Activated T-helper 1 cell treated with anti-CD3 and anti-CD28 coated beads, Interleukin-2, amount 50 U/mL, for 16 hours (primary cell): ENCODE measurements at places on chromosomes 5 and 9.

DNA sequence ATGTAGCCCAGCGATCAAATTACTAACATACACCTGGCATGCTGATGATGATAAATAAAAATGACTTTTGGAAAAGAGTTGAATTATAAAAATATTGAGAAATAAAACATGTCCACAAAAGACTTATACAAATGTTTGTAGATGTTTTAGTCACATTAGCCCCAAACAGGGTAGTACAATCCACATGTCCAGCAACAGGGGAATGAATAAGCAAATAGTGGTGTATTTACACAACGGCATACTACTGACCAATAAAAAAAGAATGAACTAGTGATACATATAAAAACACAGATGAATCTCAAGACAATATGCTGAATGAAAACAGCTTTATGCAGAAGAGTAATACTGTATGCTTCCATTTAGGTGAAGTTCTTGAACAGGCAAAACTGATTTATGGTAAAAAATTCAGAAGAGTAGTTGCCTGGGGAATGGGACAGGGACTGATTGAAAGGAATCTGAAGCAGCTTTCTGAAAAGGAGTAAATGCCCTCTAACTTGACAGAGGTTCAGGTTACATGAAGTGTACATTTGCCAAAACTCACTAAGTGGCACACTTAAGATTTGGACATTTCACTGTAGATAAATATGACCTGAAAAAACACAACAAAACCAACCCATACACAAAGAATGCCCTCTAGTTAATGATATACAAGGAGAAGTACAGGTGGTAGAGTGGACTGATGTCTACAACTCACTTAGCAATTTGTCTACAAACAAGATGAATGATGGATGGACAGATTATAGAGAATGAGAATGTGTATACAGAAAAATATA lies 35.4 kb downstream of the ACTL7A start:
- DNase-seq = no peak

DNA sequence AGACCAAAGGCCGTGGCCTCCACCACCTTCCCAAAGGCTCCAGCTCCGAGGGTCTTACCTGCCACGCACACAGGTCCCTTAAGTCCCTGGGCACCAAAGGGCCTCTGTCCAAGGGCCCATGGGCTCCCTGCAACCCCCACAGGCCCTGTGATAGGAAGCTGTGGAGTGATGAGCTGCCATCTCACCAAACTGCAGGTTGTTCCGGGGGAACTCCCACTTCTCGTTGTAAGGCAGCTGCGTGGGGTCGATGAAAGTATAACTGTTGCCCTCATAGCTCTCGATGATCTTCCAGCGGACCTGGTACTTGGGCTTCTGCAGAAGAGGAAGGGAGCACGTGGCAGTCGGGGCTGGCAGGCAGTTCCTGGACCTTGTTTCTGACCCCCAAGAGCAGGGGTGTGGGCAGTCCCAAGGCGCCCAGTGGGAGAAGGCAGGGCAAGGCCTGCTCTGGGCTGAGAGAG lies 24.8 kb downstream of the CSF1R start:
- DNase-seq = no peak

- DNase-seq = no peak
Measured at GRCh38 chr9:1747417-1747967, 267.7 kb upstream of the SMARCA2 start.

DNA sequence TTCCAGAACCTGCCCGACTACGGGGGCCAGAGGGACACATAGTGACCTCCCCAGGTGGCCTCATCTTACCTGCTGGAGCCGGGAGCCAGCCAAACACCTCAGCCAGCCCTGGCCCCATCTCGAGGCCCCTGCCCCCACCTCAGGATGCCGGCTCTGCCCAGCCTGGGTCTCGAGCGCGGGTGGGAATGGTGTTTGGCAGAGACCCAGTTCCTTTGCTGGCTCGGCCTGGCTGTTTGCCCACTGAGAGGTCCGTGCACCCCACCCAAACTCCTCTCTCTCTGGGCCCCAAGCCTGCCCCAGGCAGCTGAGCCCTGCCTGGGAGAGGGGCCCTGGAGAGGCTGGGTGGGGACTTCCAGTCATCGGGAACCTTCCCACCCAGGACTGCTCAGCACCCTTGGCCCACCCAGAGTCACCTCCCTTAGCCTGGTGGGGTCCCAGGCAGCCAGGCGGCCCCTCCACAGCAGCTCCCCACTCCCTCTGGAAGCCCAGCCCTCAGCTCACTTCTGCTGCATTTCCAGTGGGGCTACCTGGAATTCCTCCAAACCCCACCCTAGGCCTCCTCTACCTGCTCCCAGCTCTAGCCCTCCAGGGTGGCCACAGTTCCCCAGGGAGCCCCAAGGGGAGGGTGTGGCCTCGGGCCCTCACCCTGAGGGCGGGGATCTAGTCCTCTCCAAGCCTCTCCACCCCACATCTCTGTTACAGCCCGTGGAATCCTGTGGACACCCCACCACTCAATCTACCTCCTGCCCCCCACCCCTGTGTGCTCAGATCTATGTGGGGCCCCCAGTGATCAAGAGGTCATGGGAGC lies 42.4 kb upstream of the UBAC1 start:
- DNase-seq = no peak

DNA sequence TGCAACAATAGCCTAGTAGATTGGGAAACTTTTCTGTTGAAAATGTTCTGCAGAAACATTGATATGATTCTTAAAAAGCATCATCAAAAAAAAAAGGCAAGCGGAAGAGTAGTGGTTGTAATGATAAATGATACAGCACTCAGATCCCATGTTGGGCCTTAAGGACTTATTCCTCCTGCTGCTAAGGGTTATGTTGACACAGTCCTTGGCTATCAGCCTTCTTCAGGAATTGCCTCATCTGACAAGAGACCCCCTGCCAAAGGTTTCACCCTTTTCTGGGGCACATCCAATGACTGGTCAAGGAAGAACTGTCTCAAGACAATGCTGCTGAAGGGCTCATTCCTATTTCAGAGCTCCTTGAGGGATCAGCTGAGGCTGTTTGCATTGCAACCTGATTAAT lies 44.3 kb upstream of the MAMDC2 start:
- DNase-seq = no peak

DNA sequence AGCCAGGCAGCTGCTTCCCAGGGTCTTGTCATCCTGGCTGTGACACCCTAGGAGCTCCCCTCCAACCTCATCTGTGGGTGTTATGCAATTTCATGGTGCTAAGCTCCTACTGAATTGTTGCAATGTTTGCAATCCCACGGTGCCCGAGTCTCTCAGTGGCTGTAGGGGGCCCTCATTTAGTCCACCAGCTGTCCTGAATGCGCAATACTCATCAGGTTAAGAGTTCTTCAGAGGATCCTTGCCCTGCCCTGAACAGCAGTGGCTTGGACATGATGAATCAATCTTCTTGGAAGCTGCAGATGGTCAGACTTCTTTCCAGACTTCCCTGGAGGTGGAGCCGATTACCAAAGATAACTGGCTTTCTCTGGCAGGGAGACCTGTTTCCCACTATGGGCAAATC lies 584.1 kb downstream of the CCDC171 start:
- DNase-seq = no peak

DNA sequence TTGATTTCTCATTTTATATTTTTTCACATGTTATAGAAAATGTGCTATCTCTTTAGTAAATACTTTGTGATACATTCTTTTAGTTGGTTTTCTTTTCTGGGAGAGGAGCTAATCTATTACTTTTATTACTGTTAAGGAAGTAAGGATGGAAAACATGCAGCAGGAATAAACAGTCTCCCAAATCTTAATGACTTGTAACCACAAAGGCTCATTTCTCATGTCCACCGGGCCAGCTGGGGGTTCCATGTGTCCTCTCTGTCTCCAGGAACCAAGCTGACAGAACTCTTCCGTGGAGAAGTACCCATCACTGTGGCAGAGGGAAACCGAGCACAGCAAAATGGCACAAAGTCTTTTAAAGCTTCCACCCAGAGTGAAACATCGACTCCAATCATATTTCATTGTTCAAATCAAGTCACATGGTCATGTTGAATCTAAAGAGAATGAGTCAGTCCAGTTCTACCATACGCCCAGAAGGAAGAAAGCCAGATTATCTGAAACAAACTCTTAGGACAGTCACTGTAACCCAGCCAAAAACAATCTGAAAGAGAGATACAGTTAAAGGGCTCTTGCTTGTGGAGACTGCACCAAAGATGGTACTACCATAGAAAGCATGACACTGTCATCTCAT lies 97.1 kb upstream of the CDH6 start:
- no peak for DNase-seq

DNA sequence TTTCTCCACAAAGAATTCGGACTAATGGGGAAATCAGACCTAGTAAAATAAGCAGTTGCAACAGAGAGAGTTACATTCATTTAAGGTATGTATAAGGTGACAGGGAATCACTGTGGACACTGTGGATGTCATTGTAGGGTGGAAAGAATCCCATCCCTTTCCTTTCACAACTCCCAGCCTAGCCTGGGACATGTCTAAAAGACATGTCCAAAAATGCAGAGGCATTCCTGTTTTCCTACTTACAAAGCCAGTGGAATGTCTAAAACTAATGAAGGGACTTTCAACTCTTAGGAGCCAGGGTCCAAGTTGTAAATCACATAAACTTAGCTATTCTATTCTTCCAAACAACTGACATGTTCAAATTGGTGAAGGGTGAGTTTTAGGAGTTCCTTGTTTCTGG lies 511.0 kb downstream of the PRELID2 start:
- no peak for DNase-seq

DNA sequence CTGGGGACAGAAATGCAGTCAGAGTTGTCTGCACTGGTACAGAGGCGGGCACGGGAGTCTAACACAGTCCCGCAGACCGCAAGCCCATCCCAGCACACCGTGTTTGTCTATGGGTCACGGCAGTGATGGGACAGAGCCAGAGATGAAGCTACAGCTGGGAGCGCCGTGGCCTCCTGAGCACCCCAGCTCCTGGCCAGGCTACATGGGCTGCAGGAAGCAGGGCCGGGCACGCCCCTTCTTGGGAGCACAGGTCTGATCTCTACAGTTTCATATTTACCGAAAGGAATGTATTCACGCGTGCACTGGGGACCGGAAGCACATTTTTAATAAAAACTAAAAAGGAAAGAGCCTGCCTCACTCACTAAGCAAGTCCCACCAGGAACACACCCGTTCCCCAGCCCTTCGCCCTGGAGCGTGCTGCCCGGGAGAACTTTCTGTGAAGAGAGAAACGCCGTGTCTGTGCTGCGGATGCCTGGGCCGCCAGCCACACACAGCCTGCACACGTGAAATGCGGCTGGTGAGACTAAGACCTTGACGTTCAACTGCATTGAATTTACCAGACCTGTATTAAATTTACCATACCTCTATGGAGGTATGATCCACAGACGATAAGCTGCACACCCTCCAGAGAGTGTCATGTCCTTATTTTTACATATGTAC lies 81.1 kb downstream of the VAV2 start:
- no peak for DNase-seq

GRCh38 chr5:132411304-132412013 lies 41.9 kb downstream of the SLC22A5 start:
- DNase-seq = no peak

- no peak for DNase-seq
Measured at GRCh38 chr9:79489261-79490000, 82.3 kb upstream of the TLE4 start.

DNA sequence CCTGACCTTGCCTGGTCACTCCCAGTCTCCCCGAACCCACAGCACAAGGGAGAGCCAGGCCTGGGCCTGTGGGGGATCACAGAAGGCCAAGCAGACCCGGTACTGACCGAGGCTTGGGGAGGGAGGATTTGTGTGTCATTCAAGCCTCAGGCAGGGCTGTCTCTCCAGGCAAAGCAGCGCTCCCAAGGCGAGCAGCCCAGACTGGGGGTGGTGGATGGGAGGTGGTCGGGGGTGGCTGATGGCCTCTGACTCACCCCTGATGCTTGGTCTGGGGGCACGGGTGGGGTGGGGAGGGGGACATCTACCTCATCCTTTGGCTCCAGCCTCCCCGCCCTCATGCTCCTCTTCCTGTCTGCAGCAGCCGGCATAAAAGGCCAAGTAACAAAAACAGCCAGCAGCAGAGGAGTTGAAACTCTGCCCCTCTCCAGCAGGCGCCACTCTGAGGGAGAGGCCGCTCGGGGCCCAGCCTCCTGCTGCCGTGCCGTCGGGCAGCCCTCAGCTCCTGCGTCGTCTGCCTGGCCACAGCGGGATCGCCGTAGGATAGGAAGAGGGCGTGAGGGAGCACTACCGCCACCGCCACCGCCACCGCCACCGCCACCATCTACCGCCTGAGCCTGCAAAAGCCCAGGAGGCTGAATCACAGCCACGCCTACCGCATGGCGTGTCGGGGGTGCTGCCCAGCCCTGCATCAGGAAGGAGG lies 166.0 kb downstream of the OLFM1 start:
- no peak for DNase-seq
